OCI-LY7 (cell line): ENCODE measurements at places on chromosomes 1 and 21.

GRCh38 chr21:27346041-27346448 lies 379.2 kb upstream of the ADAMTS5 start:
- no peak for DNase-seq

DNA sequence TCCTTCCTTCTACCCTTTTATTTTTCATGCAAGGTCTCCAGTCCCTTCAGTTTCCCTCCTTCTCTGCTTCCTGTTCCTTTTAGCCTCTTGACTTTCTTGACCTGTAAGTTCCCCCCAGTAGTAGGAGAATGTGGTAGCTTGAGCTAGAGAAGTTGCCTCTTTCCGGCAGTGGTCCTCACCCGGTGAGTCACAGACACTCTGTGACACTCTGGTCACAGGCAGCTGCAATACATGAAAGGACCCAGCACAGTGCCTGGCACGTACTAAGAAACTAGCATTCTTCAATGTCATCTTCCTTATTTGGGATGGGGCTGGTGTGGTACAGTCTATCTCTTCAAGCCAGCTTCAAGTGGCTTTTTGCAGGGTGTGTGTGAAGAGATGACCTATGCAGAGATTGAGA lies 16.0 kb downstream of the PFKFB2 start:
- no peak for DNase-seq

GRCh38 chr21:33734818-33735217 lies 92.5 kb downstream of the ITSN1 start:
- no peak for DNase-seq

DNA sequence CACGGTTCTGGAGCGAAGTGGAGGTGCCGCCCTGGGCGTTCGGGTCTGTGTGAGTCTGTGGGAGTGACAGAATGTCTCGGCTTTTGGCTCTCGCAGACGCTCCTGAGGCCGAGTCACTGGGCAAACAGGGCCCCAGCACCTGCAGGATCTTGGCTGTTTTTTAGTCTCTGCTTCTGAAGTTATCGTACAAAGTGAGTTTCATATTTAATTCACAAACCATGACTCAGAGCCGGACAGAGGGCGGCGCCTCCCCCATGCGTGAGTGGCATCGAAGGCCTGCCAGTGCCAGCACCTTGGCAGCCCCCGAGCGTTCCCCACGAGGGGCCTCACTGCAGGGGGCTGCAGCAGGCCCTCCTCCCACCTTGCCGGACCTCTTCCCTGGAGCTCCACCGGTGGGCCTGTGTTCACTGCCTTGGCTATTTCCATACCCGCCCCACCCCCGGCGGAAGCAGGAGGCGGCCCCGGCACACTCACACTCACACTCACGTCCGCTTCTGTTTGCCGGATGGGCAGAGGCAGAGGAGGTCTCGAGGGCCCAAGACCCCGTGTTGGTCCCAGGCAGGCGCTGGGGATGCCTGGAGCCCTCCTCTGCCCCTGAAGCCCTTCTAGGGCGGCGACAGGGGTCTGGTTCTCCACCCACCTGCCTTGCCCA lies 56.3 kb downstream of the MORN1 start:
- no peak for DNase-seq

GRCh38 chr1:159800177-159800930 lies 1.8 kb upstream of the FCRL6 start:
- no peak for DNase-seq

GRCh38 chr21:45299026-45299863 lies 11.6 kb upstream of the POFUT2 start:
- DNase-seq, result no peak

DNA sequence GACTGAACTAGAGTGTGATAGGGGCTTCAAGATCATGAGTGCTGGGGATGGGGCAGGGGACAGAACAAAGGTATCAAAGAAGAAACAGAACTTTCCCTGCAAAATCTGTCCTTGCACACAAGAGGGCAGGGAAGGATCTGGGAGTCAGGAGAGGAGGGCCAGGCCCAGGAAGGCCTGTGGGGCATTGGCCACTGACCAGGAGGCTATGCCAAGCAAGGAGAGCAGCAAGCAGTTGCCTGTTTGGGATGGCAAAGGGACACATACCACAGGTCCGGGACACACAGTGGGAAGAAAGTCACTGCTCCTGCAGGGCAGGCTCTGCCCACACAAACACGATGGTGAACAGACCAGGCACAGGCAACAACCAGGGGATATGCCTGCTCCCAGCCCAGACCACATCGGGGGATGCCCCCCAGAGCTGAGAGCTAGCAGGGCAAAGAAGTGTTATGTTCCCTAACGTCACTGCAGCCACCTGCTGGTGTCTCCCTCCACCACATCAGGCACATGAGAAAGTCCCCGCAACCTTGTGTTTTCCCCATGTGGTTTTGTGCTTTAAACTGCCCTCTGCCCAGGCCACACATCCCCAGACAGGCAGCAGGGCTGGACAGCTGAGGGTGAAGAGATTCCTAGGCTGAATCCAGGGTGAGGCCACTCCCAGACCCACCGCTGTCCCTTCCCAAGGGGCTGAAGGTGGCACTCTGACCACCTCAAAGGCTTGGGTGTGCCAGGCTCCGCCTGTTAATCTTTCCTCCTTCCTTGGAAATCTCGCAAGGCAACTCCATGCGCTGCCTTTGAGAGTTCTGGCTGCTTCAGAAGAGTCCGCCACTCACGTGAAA lies 53.6 kb downstream of the KIF21B start:
- DNase-seq, result no peak

DNA sequence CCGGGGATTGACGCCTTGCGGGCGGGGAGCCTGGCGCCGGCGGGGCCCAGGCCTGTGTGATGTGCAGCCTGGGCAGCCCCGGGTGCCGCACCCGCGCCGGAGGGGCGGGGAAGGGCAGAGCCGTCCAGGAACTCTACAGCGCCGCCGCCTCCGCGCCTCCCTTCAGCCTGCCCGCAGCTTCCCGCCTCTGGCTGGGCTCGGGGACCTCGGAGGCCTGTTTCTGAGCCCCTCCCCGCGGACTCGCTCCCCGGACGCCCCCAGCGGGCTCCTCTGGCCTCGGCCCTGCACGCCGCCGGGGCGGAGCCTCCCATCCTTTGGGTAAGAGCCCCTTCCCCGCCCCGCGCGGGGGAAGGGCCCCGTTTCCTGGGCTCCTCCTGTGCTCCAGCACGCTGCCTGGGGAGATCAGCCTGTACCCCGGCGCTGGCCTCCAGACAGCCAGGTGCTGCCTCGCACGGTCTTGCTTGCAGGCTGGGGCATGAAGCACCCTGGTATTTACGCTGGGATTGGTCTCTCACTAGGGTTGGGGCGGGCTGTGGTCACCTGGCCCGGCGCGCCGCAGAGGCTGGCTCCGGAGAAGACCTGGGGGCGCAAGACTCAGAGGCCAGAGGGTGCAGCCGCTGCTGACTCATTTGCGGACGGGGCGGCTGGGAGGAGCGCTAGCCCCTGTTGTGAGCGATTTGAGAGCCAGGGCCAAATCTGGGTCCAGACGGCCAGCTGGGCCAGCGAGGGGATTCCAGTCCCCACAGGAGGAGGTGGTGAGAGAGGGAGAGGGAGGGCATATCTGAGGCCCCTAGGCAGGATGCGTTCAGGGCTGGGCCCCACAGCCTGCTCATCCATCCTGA lies 5.7 kb upstream of the ACOT11 start:
- peak; percentile 42 for DNase-seq

GRCh38 chr1:239657291-239657690 lies 270.9 kb downstream of the CHRM3 start:
- no peak for DNase-seq

GRCh38 chr1:214455479-214455878 lies 95.9 kb downstream of the PTPN14 start:
- DNase-seq, result no peak
